ENCODE measurements at places on chromosomes 3 and 15. TPM values are rescaled to one million over a fixed set of nuclear protein-coding genes. Genes with fewer than 3 reads are reported as not detected.

Gene KLHL6
- 13.0 TPM for total RNA-seq

Gene LMAN1L
- total RNA-seq = not detected

DNA sequence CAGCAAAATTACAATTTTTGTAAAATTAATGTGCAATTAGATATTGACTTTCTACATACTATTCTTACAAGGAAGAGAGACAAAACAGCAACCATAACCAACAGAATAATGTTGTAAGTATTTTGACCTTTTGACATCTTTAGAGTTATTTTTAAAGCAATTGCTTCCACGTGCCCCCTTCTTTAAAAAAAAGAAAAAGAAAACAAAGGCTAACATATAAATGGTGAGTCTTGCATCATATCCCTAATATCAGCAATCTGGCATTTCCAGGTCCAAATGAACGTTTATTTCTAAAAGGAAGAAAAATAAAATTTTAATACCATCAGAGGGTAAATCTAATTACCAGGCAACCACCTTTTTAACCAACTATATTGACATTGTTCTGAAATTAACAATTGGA is 19.3 kb upstream of the STRIT1 start:
- DNase-seq = no peak

DNA sequence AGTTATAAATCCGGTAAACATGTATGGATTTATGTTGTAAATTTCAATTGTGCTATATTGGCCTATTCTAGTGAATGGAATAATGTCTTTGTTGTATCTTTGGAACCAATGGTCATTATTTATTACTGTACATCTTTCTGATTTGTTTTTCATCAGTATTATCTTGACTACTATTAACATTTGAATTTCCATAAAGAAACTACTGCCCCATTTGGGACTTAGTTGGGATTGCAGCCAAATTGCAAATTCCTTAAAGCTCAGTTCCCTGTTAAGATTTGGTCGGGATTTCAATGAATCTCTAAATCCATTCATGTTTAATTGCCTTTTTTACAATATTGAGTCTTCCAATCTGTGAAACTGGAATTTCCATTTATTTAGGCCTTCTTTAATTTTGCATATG is 822.4 kb upstream of the CADM2 start:
- no peak for DNase-seq

- DNase-seq = no peak
These were observed 44.6 kb upstream of the MME start for GRCh38 chr3:155035553-155035952.

DNA sequence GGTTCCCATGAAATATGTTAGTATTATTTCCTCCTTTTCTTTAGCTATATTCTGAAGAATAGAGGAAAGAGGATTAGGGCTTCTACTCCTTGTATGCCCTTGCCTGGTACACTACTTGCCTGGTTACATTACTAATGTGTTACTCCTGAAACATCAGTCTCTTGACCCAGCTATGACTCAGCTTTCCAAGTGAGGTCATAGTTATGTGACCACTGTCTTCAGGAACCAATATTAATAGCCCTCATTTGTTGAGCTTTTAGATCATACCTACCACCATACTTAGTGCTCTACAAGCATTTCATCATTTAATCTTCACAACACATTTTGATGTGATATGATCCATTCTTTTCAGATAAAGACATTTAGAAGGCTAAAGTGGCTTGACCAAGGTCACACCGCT is 60.3 kb downstream of the CMSS1 start:
- DNase-seq = no peak

DNA sequence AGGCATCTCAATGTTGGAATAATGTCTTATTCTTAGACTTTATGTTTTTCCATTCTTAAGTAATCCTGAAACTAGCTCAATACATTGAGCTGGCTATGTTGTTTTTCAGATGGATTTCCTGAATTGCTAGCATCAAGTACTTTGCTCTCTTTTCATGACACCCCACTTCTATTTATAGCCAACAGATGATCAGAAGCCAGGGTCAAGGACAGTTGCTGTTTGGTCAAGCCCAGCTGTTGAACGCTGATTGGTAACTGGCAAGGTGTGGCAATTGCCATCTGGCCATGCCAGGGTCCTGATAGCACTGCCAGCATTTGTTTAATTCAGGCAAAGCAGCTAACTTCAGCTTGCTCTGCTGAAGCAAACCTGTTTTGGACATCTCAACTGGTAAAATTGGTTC is 46.2 kb upstream of the PLCL2 start:
- no peak for DNase-seq

Gene ISLR
- total RNA-seq = 0.39 TPM

GRCh38 chr15:73134196-73134595 is 81.9 kb downstream of the NEO1 start:
- no peak for DNase-seq

GRCh38 chr15:55334997-55335396 is 16.0 kb downstream of the PIGB start:
- no peak for DNase-seq

DNA sequence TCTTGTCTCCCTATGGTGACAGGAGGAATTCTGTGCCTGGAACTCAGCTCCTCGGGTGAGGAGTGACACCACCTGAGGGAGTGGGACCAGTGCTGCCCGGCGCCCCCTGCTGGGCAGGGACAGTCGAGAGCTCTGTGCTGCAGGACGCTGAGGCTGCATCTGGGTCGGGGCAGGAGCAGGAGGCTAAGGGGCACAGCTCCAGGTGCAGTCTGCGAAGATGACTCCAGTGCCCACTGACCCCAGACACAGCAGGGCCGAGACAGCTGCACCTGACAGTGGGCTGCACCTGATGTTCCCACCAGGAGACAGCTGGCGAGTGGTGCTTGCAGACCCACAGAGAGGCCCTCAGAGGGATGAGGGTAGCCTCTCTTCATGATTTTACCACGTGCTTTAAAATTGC is 152.9 kb downstream of the ATP10A start:
- no peak for DNase-seq

- no peak for DNase-seq
These were observed 23.2 kb downstream of the EIF1B start for GRCh38 chr3:40332684-40333083.

DNA sequence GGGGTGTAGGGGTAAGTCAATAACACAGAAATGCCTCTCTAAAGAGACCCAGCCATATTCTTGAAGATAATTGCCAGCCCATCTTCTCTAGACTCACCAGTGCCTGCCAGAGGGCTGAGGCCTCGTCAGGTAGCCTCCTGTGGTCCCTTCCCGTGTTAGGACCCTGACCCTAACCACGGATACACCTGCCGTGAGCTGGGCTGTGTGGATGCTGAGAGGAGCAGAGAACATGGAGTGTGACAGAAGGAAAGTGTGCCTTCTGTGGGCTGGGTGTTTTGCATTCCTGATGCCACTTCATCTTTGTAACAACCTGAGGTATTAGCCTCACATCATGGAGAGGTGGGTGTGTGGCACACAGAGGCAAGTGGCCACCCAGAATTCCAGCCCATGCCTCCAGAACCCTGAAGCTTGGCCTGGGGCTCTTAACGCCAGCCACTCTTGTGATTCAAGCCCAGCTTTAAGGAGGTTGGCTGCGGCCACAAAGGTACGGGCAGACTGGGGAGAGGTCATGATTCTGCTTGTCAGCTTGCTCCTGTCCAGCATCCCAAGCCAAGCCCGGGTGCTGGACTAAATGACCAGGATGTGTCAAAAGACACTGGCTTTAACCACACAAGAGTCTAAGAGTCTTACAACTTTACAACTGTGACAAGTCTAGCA is 21.1 kb upstream of the ABTB1 start:
- no peak for DNase-seq

- DNase-seq = no peak
These were observed 40.6 kb upstream of the PRR20G start for GRCh38 chr3:127328421-127328820.

Gene TERC
- total RNA-seq = 69.2 TPM

DNA sequence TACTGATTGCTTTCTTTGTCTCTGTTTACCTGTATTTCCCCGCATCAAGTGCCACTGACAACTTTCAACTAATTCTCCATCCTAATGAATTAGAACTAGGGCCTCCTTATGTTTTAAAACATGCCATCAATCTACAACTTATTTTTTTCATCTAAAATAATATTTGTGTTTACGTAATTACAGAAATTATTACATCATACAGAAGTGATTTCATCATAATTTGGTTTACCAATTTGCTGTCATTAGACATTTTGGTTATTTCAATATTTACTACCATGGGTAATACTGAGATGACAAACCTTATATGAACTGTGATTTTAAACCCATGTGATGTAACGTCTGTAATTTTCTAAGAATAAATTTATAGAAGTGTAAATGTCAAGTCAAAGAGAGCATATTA is 468.0 kb upstream of the IL12A start:
- DNase-seq = no peak

GRCh38 chr15:25743548-25744275 is 119.4 kb downstream of the ATP10A start:
- DNase-seq = no peak

Gene RHOV
- total RNA-seq = 0.23 TPM

GRCh38 chr3:124297062-124297980 is 305.4 kb upstream of the ROPN1 start:
- DNase-seq = no peak

DNA sequence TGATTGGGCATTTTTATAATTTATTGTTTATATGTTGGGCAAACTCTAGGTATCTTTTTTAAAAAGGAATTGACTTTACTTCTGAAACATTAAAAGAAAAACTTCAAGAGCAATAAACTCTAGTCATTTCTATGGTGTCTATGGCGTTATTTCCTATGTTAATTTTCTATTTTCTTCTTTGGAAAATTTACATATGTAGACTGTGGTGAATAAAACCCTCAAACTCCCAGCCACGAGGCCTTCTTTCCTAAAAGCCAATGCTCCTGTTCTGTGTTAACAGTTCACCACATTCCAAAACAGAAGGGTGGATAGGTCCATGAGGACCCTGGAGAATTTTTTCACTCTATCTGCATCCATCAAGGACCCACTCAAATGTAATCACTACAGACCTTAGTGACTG is 44.3 kb upstream of the B3GNT5 start:
- DNase-seq = no peak

DNA sequence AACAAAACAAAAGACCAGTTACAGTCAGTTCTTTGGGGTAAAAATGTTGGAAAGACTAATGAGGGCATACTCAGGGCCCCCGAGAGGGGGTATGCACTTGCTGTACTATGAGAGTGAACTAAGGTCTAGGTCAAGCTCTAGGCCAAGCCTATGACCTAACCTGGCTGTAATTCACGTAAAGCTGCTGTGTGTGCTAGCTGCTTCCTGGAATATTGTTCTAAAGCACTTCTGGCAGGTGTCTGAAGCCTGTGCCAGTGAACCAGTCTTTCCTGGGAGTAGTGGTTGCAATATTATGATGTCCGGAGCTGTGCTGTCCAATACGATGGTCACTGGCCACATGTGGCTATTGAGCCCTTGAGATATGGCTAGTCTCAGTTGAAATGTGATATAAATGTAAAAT is 13.1 kb upstream of the CX3CR1 start:
- no peak for DNase-seq

Gene MYZAP
- 3.1 TPM for total RNA-seq

DNA sequence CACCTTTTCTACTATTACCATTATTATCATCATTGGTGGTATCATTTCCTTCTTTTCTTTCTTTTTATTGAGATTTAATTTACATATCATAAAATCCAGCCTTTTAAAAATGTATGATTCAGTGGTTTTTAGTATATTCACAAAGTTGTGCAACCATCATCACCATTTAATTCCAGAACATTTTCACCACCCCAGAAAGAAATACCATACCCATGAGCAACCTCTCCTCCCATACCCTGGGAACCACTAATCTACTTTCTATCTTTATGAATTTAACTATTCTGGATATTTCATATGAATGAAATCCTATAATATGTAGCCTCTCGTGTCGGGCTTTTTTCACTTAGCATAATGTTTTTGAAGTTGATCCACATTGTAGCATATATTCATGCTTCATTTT is 29.1 kb downstream of the AAGAB start:
- DNase-seq = no peak

DNA sequence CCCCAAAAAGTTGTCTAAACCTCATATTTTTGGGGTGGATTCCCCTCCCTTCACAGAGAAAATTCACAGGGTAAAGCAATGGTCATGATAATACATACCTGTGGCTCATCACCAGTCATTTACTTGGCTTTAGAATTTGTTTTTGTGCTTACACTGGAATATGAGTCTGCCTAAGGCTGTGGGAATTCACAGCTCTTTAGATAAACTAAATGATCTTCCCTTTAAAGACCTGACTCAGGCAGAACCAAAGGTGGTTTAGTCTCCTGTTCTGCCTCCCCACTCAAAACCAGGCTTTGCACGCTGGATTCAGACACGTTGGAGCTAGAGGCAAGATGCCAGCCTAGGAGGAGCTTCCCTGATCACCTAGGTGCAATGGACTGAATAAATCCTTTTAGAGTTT is 40.3 kb upstream of the BNC1 start:
- DNase-seq = no peak

DNA sequence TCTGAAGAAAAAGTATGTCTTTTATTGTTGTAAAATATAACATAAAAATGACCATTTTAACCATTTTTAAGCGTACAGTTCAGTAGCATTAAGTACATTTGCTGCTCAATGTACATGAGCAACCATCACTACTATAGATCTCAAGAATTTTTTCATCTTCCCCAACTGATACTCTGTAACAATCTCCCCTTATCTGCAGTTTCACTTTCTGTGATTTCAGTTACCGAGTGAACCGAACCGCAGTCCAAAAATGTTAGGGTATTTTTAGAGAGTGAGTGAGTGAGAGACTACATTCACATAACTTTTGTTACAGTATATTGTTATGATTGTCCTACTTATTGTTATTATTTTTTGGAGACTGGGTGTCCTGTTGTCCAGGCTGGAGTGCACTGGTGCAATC is 9.0 kb upstream of the SLC25A26 start:
- DNase-seq = no peak
